ENCODE measurements at places on chromosomes 11 and 22.

DNA sequence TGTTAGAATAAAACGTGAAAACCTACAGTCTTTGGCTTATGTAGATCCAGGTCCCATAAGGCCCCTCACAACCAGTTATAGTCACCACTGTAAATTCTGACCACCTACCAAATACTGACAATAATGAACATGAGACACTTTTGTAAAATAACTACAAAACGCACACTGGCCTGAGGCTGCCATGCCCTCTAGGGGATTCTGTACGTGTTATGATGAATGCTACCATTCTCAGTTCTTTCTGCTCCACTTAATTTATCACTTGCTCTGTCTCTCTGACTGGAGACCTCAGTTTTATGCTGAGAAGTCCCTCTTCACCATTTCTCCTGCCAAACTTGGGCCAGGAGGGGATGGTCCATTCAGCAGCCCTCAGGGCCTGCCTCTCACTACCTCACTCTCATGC lies 18.7 kb upstream of the TMPRSS5 start:
- DNase-seq = no peak

DNA sequence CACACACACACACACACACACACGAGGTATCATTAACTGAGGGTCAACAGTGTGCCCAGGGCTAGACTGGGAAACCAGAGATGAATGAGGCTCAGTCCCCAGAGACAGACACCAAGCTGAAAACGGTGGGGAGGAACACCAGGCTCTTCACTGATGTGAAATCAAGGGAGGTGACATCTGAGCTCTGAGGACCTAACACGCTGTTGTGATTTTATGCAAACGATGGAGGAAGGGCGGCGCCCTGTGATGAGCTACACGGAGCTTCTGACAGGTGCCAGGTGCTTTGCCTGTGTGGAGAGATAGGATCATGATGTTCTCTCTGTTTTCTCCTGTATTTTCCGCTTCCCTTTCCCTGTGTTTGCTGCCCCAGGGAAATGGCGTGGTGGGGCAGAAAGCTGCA lies 6.5 kb upstream of the CYB5R3 start:
- DNase-seq = no peak

DNA sequence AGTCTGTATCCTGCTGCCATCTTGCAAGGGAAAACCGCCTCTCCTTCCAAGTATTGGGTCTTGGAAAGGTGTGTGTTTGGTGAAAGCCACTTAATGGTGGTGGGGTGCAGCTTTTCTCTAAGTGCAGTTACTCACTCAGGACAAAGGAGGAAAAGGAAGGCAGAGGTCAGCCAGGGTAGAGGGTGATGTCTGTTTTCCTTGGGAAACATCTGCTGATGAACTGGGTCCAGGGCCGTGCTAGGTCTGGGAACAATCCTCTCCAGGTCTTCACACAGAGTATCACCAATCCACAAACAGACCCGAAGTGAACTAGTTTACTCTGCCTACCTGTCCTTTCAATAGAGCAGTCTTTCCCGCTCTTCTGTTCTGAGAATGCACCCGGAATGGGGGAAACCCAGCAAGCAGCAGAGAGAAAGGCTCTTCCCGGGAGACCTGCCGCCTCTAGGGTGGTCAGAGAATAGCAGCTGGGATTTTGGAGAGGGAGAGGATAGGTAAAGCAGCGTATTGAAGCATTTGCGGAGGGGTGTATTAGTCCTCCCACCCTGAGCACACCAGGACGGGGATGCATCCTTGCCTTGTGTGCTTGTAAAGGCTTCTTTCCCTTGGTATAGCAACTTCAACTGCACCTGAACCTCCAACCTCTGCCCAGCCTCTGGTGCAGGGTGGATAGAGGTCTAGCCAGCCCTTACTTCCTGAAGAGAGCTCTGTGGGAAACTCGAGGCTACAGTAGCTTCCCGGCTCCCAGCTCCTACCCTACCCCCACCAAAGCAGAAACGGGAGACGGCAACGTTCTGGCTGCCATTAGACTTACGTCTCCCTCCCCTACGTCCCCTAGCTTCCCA lies 20.7 kb downstream of the LHFPL7 start:
- DNase-seq = no peak

DNA sequence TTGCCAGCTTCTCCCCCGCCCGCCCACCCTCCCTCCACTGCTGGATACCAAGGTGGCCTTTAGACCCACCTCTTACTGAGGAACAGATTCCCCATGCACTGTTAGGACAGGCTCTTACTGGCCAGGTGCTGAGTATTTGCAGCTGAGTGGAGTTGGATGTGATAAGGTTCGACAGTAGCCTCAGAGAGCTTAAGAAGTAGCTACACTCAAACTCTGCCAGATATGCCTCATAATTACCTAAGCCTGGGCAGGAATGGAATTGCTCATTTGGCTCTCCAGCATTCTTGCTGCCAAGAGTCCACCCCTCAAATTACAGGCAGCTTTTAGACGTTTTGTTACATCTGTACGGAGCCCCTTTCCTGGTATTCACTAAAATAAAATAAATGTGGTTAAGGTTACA lies 9.6 kb downstream of the FAM181B start:
- no peak for DNase-seq

DNA sequence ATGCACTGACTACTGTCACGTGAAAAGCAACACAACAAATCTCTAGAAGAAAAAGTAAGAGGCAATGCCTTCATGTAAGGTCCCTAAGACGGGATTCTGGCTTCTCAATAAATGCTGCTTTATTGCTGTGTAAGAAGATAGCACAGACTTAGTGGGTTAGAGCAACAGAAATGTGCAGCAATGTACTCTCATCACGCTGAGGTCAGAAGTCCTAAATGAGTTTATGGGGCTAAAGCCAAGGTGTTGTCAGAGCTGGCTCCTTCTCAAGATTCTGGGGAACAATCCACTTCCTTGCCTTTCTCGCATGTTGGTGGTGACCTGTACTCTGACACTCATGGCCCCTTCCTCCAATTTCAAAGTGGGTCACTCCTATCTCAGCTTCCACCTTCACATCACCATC lies 93.4 kb downstream of the SHANK2 start:
- DNase-seq = no peak

DNA sequence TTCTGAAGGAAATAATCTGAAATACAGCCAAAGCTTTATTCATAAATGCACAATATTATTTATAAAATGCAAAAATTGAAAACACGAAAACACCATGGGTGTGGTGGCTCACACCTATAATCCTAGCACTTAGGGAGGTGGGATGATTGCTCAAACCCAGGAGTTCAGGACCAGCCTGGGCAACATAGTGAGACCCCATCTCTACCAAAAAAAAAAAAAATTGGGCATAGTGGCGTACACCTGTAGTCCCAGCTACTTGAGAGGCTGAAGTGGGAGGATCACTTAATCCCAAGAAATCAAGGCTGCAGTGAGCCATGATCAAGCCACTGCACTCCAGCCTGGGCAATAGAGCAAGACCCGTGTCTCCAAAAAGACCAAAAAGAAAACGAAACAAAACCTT lies 5.2 kb upstream of the RDX start:
- DNase-seq = no peak

GRCh38 chr11:15558513-15559181 lies 443.9 kb downstream of the INSC start:
- DNase-seq = no peak

DNA sequence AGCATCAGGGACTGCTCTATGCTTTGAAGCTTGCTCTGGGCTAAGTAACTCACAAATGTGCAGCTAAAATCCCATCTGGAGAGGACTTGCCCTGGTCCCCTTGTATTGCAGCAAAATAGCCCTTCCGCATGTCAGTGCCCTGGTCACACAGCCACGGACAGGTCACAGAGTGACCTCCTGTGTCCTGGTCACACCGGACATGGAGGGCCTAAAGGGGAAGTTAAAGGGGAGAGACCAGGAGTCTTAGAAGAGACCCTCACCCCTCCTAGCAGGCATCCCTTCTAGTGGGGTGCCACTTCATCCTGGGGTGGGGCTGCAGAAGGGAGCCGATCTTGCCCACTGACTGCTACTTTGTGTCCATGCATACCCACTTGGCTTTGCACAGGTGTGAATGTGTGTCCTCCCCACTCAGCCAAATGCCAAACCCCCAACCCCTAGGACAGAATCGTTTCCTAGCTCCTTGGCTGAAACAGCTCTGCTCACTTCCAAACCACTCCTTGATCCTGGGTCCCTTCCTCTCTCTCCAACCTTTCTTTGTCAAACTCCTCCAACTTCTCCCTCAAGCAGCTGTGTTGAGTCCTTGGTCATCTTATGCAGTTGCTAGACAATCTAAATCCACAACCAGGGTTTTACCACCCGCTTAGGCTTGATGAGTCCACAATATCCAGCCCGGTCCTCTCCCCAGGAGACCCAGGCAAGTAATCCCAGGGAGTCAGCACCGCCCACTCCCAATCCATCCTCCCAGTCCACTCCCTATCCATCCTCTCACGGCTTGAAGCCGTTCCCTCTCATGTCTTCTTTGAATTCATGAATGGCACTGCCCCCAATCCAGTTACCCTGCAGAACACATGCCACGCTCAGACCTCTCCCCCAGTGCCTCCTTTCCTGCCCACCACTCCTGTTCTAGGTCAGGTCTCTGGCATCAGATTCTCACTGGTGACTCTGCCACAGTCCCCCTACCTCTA lies 3.3 kb upstream of the FXYD6 start:
- no peak for DNase-seq

DNA sequence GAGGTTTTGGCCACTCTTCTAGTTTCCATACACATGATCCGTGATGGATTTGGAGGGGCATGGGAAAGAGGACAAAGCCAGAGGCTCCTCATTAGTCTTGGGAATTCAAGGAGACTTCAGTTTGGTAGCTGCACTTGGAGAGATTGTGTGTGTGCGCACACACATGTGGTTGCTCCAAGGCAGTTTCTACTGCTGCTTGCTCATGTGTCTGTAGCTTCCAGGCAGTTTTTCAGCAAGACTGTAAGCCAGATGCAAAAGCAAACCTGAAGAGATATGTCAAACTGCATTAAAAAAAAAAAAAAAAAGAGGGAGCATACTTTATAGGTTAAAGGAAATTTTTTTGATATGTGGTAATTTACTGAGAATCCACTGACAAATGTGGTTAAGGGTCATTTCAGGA lies 95.7 kb downstream of the OSBP2 start:
- no peak for DNase-seq

- DNase-seq = no peak
Measured at GRCh38 chr11:86885311-86885710, 69.9 kb downstream of the FZD4 start.

- DNase-seq = peak; percentile 74
Measured at GRCh38 chr11:66510271-66510989, at the start of gene BBS1. BBS1 (plus strand) TSS chr11:66510635; CDS start chr11:66510660, 25 bp downstream.

GRCh38 chr11:12673601-12673923 lies 659 bp upstream of the TEAD1 start:
- no peak for DNase-seq

DNA sequence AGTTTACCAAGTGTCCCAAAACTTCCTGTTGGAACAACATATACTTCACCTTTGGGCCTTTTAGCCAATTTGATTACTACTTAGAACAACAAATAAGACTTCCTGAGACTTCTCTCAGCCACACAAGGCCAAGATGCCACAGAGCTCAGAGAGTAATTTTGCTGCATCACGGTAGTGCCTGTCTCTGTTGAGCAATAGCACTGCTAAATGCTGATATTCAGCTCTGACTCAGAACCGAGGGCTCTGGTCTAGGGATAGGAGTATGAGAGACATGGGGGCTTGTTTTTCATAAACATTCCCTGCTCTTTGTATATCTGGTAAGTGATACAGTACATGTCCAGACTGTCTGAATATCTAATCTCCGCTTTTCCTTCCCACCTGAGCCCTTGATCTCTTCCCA lies 260.4 kb upstream of the ARHGAP20 start:
- DNase-seq = no peak

DNA sequence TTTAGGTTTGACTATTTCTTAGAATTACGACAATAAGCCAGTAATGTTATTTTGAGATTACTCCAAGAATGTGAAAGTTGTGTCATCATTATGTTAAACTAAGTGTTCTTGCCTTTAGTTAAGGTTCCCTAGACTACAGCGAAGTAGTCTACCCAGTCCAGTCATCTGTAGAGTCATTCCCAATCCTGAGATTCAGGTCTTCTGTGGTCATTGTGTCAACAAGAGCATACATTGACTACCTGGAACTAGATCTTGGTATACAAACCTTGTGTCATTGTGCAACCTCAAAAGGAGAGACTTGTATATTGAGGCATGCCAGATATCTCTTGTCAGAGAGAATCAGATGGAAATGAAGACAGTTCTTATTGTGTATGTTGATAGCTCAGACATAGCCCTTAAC lies 115.9 kb downstream of the ATM start:
- DNase-seq = no peak

DNA sequence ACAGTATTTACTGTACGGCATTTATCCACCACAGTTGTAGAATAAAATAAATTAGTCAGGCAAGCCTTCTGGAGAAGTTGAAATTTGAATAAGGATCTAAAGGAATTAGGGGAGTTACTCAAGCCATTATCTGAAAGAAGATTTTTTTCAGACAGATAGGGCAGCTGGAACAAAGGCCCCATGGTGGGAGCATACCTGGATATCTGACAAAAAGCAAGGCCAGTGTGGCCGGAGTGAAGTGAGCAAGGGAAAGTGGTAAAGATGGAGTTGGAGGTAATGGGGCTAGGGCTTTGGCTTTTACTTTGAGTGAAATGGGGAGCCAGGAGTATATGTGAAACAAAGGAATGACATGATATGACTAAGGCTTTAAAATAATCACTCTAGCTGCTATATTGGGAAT lies 45.7 kb upstream of the PSMA1 start:
- no peak for DNase-seq

GRCh38 chr11:111793863-111794262 lies 27.7 kb upstream of the PPP2R1B start:
- DNase-seq = no peak

Data from Kasumi-1 (cell line).